ENCODE measurements at places on chromosomes 12 and 14.

DNA sequence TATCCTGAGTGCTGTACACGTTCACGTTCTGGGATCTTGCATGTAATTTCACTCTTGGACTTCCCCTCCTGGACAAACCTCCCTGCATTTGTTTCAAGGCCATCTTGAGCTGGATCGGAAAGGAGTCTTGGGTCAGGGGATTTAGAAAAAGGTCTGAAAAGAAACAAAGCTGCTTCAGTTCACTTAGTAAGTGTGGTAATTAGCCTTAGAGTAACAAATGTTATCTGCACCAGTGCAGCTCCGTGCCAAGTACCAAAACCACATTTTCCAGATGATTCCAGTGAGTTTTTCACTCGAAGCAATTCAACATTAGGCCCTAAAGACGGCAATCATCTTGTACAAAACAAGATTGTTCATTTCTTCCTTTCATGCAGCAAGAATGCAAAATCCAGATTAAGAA is 39.4 kb upstream of the ATXN2 start:
- no peak for DNase-seq

GRCh38 chr12:75747572-75748021 is 236.2 kb upstream of the KRR1 start:
- no peak for DNase-seq

GRCh38 chr12:2332236-2332635 is 279.4 kb downstream of the CACNA1C start:
- DNase-seq, result no peak

GRCh38 chr12:7832059-7832696 is 40.5 kb downstream of the SLC2A14 start:
- no peak for DNase-seq

DNA sequence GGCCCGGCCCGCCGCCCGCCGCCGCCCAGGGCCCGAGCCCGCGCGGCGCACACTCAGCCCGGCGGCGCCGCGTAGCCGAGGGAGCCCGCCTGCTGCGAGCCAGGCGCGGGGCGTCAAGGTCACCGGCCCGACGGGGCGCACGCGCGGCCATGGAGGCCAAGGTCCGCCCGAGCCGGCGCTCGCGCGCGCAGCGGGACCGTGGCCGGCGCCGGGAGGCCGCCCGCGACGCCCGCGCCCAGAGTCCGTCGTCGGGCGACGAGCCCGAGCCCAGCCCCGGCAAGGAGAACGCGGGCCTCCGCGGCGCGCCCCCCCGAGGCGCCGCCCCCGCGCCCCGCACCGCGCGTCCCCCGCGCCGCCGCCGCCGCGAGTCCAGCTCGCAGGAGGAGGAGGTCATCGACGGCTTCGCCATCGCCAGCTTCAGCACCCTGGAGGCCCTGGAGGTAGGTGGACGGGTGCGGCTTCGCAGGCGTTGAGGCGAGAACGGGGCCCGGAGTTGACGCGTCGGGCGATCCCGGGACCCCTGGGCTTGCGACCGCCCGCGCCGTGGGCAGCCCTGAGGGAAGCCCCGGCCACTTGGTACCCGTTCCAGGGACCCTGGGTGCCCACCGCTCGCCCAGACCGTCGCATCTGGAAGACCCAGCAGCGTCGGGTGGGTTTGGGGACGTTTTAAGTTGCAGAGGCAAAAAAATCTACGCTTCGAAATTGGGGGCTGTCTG is 629 bp downstream of the FBRSL1 start:
- DNase-seq, result no peak

DNA sequence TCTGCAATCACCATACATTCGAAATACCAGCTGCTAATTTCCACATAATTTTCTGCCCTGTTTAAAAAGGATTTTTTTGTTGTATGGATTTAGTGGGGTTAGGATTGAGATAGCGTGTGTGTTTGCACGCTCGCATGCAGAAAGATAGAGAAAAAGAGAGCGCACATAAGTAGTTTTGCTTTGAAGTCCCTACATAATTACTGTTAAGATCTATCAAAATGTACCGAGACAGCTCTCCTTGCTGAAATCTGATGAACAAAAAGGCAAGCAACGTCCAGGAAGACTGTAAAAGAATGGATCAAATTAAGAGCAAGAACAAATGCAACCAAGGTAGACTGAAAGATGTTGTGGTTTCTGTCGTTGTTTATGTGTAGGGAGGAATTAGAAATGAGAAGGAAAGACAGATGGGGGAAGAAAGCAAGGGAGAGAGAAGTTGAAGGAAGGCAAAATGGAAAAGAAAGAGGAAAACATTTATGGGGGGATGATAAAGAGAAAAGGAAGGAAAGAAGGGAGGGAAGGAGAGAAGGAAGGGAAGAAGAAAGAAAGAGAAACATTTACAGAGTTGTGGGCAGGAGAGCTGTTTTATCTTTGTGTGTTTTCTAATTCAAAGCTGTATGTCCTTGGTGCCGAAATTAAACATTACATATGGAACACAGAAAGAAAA is 522.3 kb downstream of the MED13L start:
- DNase-seq, result no peak

GRCh38 chr12:130421896-130422295 is 84.2 kb downstream of the PIWIL1 start:
- DNase-seq, result no peak

- DNase-seq, result no peak
Measured at GRCh38 chr14:60235440-60235839, 13.6 kb upstream of the PPM1A start.

GRCh38 chr12:71551529-71551928 is 111.9 kb downstream of the LGR5 start:
- no peak for DNase-seq

DNA sequence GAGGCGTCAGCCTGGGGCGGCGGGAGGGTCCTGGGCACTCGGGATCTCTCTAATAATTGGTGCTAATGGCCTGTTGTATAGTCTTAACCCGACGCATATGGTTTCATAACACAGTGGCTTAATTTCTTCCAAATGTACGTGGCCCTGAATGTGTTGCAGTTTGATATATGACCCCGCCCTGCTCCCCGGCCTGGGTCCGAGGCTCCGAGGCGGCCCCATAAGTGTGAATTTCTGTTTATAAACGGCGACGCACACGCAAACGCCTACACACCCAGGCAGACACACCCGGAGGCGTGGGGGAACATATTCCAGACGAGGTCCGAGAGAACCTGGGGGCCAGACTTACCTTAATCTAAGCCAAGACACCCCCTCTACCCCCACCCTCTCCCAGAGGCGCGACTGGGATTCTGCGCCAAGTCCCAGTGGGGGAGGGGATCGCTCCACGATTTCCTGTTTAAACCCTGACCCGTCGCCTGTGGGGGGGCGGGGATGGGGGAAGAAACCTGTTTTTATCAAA is 9.7 kb upstream of the HOXC6 start:
- no peak for DNase-seq

DNA sequence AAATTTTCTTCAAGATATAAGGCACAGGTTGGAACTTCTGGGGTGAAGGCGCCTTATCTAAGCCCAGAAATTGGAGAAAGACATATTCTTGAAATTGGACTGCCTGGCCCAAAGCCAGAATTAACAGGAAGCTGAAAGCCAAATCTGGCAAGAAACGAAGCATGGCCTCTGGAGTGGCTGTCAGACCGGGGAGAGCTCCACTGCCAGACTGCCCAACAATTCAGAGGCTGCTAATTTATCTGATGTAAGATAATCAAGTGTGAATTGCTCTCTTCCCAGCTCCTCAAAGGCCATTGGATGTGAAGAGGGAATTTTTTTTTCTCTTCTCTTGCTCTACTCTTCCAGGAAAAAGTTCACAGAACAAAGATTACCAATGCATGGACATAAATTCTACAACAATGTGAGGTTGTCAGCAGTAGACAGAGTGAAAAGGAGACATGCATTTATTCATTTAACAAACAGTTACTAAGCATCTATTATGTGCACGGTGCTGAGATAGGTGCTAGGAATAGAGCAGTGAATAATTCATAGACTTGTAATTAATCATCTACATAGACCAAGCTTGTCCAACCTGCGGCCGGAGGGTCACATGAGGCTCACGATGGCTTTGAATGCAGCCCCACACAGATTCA is at the start of gene GDF3:
GDF3 (minus strand) TSS at position 210 of the 632 bp plus-strand sequence; CDS start at position 163, 47 bp downstream.
- DNase-seq, result no peak

GRCh38 chr12:89299417-89299816 is 52.9 kb downstream of the DUSP6 start:
- no peak for DNase-seq

DNA sequence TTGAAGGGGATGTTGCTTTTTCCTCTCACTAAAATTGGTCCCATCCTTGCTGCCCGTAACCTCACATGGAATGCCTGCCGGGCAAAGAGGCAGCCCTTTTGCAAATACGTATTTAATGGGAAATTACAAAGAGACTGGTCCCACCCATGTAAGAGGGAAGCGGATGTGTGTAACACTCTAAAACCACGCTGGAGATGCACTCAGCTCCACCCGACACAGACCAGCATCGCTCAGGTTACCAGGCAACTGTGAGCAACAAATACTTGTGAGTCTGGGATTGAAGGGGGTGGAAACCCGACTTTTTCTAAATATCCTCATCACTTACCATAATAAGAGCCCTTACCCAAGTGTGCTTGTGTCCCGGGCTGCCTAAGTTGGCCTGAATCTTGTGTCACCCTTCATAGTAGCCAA is 47.7 kb downstream of the ELK3 start:
- DNase-seq, result no peak

- DNase-seq, result no peak
Measured at GRCh38 chr12:58365087-58365390, 423.7 kb downstream of the ATP23 start.

- peak; percentile 88 for DNase-seq
Measured at GRCh38 chr14:50860478-50861086, 11.3 kb upstream of the ABHD12B start.

DNA sequence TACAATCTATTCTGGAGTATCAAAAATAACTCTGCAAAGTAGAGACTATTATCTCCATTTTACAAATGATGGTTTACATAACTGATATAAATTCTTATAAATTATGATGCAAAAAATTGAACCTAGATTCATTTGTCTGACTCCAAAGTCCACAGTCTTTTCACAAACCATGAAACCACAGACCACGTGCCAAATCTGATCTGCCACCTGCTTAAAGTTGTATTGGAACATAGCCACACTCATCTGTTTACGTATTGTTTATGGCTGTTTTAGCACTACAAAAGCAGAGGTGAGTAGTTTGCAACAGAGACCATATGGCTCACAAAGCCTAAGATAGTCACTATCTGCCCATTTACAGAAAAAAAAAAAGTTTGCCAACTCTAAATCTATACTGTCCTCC is 105.3 kb downstream of the KCNH5 start:
- no peak for DNase-seq

DNA sequence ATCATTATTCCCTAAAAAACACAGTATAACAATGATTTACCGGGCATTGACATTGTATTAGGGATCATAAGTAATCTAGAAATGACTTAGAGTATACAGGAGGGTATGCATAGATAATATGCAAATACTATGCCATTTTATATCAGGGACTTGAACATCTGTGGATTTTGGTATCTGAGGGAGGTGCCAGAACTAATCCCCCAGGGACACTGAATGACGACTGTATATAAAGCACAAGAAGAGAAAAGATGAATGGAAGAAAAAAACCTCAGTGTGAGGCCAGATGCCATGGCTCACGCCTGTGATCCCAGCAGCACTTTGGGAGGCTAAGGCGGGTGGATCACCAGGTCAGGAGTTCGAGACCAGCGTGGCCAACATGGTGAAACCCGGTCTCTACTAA is 25.5 kb upstream of the COX6A1 start:
- no peak for DNase-seq

Data from NCI-H187 (cell line).